ENCODE measurements at places on chromosomes 7 and 10.

DNA sequence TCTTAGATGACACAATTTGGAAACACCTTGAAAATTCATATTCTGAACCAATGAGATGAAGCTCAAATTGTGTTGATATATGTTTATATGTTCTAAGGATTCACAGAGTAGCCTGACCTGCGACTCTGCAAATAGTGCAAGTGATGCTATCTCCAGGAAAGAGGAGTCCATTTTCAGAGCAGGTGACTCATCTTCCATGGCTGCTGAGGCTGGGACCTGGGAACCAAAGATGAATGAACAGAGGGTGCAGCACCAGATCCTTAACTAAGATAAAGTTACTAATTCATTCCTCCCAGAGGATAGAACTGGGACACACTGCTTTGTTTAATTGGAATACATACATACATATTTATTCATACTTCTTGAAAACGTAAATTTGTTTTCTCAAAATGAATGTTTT, 240.6 kb upstream of the SEMA3C start:
- DNase-seq: no peak

DNA sequence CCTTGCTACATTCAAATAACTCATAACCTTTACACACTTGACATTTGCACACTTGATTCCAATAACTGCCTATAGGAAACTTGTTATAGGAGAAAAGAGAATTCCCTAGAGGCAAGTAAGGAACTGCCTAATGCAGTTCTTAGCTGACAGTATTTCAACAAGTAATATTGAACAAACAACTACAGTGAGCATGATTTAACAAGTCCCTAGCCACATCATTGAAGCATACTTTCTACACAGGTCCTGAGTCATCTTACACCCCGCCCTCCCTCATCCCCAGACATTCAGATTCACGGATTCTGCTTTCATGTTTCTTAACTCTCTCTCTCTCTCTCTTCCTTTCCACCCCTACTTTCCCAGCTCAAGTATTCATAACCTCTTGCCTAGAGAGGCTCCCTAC, 153.5 kb downstream of the LSM5 start:
- no peak for DNase-seq

DNA sequence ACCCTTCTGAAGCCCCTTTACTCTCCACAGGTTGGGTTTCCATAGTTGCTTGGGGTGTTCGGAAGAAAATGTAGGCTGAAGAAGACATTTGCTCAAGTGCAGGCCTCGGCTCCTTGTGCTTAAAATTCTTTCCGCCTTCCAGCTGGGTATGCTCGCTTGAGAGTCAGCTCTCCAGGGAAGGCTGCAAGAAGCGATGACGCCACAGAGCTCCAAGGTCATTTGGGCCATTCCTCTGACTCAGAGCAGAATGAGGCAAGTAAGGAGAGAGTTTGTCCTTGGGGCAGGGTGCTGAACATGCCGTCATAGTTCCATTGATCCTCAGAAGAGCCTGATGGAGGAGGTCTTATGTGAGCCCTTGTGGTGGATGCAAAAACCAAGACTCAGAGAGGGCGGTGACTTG, 27.4 kb upstream of the HSPA12A start:
- no peak for DNase-seq

GRCh38 chr7:2198206-2198605, 34.5 kb downstream of the MAD1L1 start:
- no peak for DNase-seq

- no peak for DNase-seq
Observed at GRCh38 chr10:109957092-109957797, 33.9 kb upstream of the XPNPEP1 start.

DNA sequence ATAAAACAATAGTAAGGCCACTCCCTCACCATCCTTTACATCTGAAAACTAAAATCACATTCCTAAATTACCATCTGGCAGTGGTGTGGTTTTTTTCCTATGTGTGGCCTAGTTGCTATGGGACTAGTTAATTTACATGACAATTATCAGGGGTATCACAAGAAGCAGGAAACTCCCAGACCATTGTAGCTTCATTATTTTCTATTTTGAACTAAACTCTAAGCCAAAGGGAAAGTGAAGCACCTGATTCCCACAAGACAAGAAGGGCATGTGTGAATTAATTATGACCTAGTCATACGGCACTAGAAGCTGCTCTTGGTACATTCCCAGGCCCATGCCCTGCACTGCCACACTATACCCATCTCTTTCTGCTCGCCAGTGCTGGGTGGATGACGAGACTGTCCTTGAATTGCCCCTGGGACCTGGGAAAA, 103.4 kb downstream of the ATXN7L1 start:
- no peak for DNase-seq

DNA sequence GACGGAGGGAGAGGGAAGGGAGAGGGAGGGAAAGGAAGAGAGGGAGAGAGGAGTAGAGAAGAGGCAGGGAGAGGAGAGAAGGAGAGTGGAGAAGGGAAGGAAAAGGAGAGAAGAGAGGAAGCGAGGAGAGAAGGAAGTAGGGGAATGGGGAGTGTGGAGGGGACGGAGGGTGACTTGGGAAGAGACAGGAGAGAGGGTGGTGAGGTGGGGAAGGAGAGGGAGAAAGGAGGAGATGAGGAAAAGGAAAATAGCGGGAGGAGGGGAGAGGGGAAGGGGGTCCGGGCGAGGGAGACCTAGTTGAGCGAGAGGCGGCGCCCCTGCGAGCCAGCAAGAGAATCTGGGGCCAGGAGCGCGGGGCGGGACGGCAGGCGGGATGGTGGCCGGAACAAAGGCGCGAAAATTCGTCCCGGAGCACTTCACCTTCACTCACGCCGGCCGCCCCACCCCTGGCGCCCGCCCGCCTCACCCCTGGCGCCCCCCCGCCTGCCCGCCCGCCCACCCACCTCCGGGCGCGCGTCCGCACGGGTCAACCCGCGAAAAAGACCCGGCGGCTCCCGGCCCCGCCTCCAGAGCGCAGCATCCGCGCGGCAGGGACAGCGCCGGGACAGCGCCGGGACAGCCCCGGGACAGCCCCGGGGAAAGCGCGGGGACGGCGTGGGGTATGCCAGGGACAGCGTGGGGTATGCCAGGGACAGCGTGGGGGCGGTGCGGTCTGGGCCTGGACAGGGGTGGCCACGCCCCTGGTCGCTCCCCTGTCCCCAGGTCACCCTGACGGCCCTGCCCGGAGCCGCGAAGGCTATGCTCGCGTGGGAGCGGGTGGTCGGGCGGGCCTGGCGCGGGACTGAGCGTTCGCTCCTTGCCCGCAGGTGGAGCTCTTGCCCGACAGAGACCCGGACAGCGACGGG, 4.2 kb downstream of the VSTM2A start:
- DNase-seq: no peak

All from CMK (cell line).